Suprapubic skin (tissue), 4 donors: ENCODE measurements at places on chromosomes 7 and 10. TPM values are rescaled to one million over a fixed set of nuclear protein-coding genes. Genes with fewer than 3 reads are reported as not detected.

The MSMB gene
- total RNA-seq = 104 TPM

DNA sequence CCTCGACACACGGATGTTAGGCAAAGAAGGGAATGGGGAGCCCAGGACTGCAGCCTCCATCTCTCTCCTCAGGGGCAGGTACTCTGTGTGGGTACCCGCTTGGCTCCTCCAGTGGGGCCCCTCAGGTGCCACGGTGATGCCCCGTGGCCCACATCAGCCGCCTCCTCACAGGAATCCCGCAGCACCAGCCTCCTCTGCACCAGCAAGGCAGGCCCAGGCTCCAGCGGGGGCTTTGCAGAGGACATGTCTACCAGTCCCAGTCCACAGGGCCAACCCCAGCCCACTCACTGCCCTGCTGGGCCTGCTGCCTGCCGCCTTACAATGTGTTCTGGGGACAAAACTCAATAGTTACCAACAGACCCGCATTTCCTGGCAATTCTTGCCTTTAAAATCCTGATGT is 61.6 kb upstream of the ADGRA1 start:
- no peak overlapping the region for H3K4me3 ChIP-seq
- peaks cover 89% of the 10 kb centered on the region for H3K27me3 ChIP-seq
- no peak overlapping the region for H3K27ac ChIP-seq
- no peaks in the 10 kb centered on the region for H3K36me3 ChIP-seq

The GGCT gene
- 54.4 TPM for total RNA-seq

GRCh38 chr7:50119815-50120637 is 27.0 kb upstream of the ZPBP start:
- H3K27ac ChIP-seq = no peak overlapping the region
- H3K4me1 ChIP-seq = no peaks in the 10 kb centered on the region
- no peak for DNase-seq
- no peaks in the 10 kb centered on the region for H3K27me3 ChIP-seq

The AUTS2 gene
- total RNA-seq = 42.3 TPM

GRCh38 chr7:104951546-104951945 is 62.5 kb upstream of the KMT2E start:
- no peak overlapping the region for H3K4me3 ChIP-seq
- H3K36me3 ChIP-seq = no peaks in the 10 kb centered on the region
- H3K27me3 ChIP-seq = no peaks in the 10 kb centered on the region
- H3K4me1 ChIP-seq = peaks cover 1% of the 10 kb centered on the region
- peak; percentile 86 for DNase-seq
- peak overlapping the region; percentile 80 for H3K27ac ChIP-seq

DNA sequence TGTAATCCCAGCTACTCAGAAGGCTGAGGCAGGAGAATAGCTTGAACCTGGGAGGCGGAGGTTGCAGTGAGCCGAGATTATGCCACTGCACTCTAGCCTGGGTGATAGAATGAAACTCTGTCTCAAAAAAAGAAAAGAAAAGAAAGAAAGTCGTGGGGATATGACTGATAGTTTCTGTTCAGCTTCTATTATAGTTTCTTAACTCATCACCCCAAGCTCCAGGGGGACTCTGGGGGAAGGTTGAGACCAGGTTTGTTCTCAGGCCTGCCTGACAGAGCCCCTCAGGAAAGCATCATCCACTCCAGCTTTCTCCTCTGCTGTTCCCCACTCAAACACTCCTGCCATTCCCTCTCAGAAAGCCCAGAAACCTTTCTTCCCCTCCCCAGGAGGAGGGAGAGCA is 542.4 kb upstream of the GALNT17 start:
- H3K4me1 ChIP-seq = peaks cover under 1% of the 10 kb centered on the region
- DNase-seq = no peak
- no peak overlapping the region for H3K4me3 ChIP-seq
- H3K27ac ChIP-seq = no peak overlapping the region
- no peaks in the 10 kb centered on the region for H3K27me3 ChIP-seq

GRCh38 chr7:2244404-2244995 is 2.5 kb downstream of the NUDT1 start:
- H3K36me3 ChIP-seq = peaks cover 3% of the 10 kb centered on the region
- H3K27me3 ChIP-seq = no peaks in the 10 kb centered on the region
- no peak overlapping the region for H3K4me3 ChIP-seq
- H3K27ac ChIP-seq = no peak overlapping the region
- no peak for DNase-seq

DNA sequence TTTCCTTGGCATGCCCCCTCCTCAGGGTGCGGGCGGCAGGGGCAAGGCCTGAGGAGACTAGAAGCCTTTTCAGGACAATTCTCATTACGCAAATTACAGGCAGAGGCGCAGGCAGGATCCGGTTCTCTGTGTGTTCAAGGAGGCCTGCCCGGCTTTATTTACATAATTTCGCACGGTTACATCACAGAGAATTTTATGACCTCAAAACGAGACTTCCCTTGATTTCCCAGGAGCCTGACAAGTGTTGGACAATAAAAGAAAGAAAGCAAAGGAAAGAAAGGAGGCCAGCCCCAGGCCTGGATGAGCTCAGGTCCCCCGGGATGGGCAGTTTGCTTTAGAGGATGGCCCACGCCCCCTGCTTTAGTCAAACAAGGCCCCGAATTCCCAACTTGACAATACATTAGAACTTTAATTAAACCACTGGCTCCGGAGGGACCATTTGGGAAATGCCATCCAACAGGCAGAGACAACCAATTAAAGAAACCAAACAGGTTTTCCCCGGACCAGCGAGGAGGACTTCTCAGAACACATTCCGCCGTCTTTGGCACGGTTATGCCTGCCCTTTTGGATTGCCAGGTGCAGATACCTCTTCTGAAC is 2.9 kb downstream of the MNX1 start:
- no peaks in the 10 kb centered on the region for H3K36me3 ChIP-seq
- DNase-seq = peak; percentile 53
- H3K4me1 ChIP-seq = peaks cover 58% of the 10 kb centered on the region
- peaks cover 98% of the 10 kb centered on the region for H3K27me3 ChIP-seq
- H3K27ac ChIP-seq = no peak overlapping the region

GRCh38 chr7:108451296-108451848 is 4.9 kb downstream of the NRCAM start:
- H3K36me3 ChIP-seq = no peaks in the 10 kb centered on the region
- H3K27me3 ChIP-seq = peaks cover 37% of the 10 kb centered on the region
- no peak overlapping the region for H3K27ac ChIP-seq
- H3K4me3 ChIP-seq = no peak overlapping the region

GRCh38 chr10:17074541-17074847 is 55.1 kb downstream of the CUBN start:
- H3K4me3 ChIP-seq = no peak overlapping the region
- DNase-seq = no peak
- no peak overlapping the region for H3K27ac ChIP-seq
- H3K4me1 ChIP-seq = peaks cover 10% of the 10 kb centered on the region

The NEBL gene
- total RNA-seq = 76.5 TPM

The OR2A5 gene
- not detected for total RNA-seq

The CREB5 gene
- total RNA-seq = 11.3 TPM

GRCh38 chr7:54678763-54679489 is 80.1 kb downstream of the SEC61G start:
- no peak overlapping the region for H3K4me3 ChIP-seq
- no peak for DNase-seq
- peaks cover 2% of the 10 kb centered on the region for H3K27me3 ChIP-seq
- H3K27ac ChIP-seq = no peak overlapping the region
- H3K36me3 ChIP-seq = no peaks in the 10 kb centered on the region

The CYP3A7 gene
- 0.49 TPM for total RNA-seq

The ZNF479 gene
- total RNA-seq = not detected

The H2AZ2 gene
- 76.1 TPM for total RNA-seq

DNA sequence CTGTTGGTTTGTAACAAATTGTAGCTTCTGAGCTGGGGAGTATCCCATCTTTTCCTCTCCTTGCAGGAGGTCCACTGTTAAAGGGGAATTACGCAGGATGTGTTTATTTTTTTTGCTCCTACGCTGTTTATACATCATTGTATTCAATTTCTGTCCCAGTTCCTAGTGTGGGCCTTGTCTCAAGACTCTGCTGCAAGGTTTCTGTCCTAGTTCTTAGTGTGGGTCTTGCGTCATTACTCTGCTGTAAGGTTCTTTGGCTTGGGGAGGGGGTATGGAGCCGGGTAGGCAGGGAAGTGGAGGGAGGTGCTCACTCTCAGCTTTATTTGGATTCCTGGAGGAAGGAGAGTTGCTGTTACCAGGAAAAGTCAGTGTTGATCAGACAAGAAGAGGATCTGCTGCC is 64.0 kb upstream of the TRIM8 start:
- H3K27ac ChIP-seq = no peak overlapping the region
- H3K4me1 ChIP-seq = peaks cover 27% of the 10 kb centered on the region
- H3K4me3 ChIP-seq = no peak overlapping the region
- no peaks in the 10 kb centered on the region for H3K27me3 ChIP-seq
- DNase-seq = no peak

- H3K36me3 ChIP-seq = peaks cover 7% of the 10 kb centered on the region
- H3K4me3 ChIP-seq = no peak overlapping the region
- DNase-seq = no peak
- H3K27me3 ChIP-seq = no peaks in the 10 kb centered on the region
- H3K27ac ChIP-seq = no peak overlapping the region
These were observed 15.4 kb downstream of the GLUD1 start for GRCh38 chr10:87079106-87079836.

DNA sequence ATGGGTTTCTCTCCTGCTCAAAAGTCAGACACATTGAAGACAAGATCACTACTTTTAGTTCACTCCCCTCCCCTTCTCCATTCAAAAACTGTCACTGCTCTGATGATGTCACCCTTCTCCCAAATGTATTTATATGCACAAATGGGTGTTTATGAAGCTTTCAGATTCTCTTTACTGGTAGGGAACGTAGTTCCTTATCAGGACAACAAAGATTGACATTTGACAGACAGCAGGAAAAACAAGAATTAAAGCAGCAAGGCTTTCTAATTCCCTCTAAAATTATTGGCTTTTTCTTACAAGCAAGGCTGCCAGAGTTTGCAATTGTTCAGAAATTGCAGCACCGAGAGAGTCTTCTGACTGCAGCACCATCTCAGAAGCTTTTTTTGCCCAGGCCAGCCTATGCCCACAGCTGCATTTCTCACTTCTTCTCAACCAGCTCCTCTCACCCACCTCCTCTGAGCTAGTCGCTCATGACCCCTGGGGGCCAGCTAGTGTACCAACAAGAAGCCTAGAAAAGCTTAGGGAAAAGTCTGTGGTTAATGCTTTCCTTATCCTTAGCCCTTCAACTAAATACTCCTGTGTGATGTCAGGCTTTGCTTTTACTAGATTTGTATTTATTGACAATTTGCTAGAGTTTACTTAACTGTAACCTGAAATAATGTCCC is 265.1 kb downstream of the HTR7 start:
- H3K4me1 ChIP-seq = no peaks in the 10 kb centered on the region
- no peak for DNase-seq
- H3K4me3 ChIP-seq = no peak overlapping the region
- no peaks in the 10 kb centered on the region for H3K27me3 ChIP-seq
- no peak overlapping the region for H3K27ac ChIP-seq

- H3K27ac ChIP-seq = no peak overlapping the region
- H3K27me3 ChIP-seq = no peaks in the 10 kb centered on the region
- no peak overlapping the region for H3K4me3 ChIP-seq
- no peaks in the 10 kb centered on the region for H3K4me1 ChIP-seq
- no peaks in the 10 kb centered on the region for H3K36me3 ChIP-seq
These were observed 68.0 kb downstream of the SUGCT start for GRCh38 chr7:40202851-40203250.

DNA sequence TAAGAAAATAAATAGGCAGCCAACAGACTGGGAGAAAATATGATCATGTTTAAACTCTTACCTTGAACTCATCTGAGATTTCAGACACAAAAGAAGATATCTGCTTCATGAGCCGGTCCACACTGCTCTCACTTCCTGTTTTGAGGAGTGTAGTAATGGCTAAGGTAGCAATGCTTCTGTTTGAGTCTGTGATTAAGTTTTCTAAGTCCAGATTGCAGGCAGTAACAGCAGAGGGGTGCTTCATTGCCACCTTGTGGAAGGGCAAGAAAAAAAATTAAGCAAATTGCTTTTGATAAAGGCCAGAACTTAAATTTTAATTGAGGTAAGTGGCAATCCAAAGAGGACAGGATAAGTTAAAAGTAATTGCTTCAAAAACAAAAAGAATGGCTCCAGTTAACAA is 69.1 kb downstream of the MEST start:
- no peaks in the 10 kb centered on the region for H3K4me1 ChIP-seq
- DNase-seq = no peak
- H3K4me3 ChIP-seq = no peak overlapping the region
- no peaks in the 10 kb centered on the region for H3K36me3 ChIP-seq
- no peak overlapping the region for H3K27ac ChIP-seq

The CD36 gene
- total RNA-seq = 154 TPM

GRCh38 chr10:10363217-10363616 is 654.5 kb upstream of the CELF2 start:
- no peaks in the 10 kb centered on the region for H3K4me1 ChIP-seq
- H3K27me3 ChIP-seq = no peaks in the 10 kb centered on the region
- DNase-seq = no peak
- no peak overlapping the region for H3K27ac ChIP-seq
- no peak overlapping the region for H3K4me3 ChIP-seq

The PVRIG gene
- total RNA-seq = not detected

DNA sequence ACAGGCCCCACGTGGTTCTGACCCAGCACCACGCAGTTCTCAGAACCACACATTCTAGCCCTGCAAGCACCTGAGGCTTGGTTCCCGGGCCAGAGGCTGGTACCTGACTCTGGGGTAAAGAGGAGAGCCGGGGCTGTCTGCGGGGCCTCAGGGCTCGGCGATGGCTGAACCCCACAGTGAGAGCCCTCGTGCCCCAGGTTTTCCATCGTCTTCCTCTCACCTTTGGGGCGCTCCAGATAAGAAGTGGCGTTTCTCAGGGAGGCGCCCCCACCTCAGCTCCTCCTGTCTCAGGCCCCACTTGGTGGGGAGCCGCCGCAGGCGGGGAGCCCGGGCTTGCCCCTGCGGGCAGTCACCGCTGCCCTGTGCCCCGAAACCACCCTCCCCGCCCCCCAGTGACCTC is 2.2 kb upstream of the LANCL2 start:
- DNase-seq = no peak
- H3K36me3 ChIP-seq = no peaks in the 10 kb centered on the region
- H3K27ac ChIP-seq = no peak overlapping the region
- H3K4me1 ChIP-seq = peaks cover 21% of the 10 kb centered on the region
- no peaks in the 10 kb centered on the region for H3K27me3 ChIP-seq

The MCMBP gene
- 55.2 TPM for total RNA-seq

DNA sequence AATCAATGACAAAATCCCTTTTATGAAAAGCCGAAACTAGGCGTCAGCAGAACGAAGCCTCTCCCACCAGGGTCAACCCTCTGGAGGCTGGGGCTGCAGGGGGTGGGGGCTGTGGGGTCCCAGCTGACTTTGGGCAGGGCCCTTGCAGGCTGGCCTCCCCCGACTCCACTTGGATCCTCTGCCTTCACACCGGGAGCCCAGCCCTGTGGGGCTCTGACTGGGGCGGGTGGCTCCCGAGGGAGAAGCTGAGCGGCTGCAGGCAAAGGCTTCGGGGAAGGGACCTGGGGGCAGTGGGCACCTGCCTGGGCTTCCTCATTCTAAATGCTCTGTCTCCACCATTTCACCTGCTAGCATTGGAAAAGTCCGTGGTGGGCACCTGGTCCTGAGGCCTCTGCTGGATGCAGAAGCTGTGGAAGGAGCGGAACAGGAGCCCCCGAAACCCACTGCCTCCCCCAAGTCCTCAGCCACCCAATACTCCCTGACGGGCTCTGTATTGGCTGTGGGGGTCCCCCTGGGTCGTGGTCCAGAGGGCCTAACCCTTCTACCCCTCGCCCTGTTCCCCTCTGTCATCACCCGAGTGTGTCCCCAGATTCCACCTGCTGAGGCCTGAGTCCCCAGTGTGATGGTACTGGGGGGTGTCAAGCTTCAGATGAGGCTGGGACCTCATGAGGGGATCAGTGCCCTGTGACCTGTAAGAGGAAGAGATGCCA is 108.6 kb downstream of the DNAJB6 start:
- H3K27ac ChIP-seq = no peak overlapping the region
- no peaks in the 10 kb centered on the region for H3K4me1 ChIP-seq
- no peaks in the 10 kb centered on the region for H3K36me3 ChIP-seq
- H3K4me3 ChIP-seq = no peak overlapping the region
- no peaks in the 10 kb centered on the region for H3K27me3 ChIP-seq
- DNase-seq = peak; percentile 39

The SPDYE2 gene
- total RNA-seq = not detected

The MORN4 gene
- 1.7 TPM for total RNA-seq
